T-helper 17 cell (primary cell): ENCODE measurements at places on chromosomes 13 and 19.

DNA sequence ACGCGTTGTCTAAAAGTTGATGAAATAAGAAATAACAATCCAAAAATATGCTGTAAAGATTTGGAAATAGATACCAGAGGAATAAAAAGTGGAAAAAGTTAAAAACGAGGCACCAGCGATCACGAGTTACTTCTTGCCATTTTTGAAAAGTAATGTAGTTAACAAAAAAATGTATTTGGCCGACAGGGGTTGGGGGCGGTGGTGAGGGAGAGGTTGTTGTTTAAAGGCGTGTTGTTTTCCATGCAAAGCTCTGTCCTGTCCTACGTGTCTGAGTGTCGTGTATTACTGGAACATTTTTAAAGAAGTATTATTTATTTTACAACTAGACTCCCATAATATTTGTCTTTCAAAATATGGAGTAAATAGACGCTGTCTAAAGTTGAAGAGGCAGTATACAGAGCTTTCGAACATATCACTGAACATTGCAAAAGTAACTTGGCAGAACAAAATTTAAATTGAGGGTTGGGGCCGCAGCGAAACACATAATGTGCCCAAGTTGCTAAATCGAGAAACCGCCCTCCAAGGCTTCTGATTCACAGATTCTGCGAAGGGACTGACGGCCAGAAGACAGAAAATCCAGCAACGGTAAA, 823 bp downstream of the FBXO17 start:
- no peak for DNase-seq

- DNase-seq, result no peak
These were observed 67.9 kb downstream of the PCCA start for GRCh38 chr13:100156788-100157187.

GRCh38 chr19:8340341-8341096, 2.5 kb downstream of the KANK3 start:
- DNase-seq, result no peak

DNA sequence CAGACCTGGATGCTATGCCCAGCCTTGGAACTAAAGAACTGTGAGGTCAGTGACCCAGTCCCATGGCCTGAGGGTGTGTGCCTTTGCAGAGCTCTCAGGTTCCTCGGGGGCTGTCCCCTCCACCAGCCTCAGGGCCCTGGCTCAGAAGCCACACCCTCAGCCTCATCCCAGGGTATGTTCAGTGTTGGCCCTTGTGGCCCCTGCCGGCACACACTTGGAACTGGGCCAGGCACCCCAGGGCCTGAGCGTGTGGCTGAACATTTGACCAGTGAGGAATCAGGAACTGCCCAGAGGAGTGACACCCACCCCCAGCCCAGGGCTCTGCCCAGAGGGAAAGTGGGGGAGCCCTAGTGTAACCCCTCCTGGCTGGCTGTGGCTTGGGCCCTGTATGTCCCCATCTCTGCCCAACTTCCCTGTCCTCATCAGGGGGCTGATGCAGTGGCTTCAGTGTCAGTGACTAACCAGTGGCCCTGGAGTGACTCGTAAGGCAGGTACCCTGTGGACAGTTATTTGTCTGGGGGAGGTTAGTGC, 10.0 kb downstream of the NKPD1 start:
- no peak for DNase-seq

DNA sequence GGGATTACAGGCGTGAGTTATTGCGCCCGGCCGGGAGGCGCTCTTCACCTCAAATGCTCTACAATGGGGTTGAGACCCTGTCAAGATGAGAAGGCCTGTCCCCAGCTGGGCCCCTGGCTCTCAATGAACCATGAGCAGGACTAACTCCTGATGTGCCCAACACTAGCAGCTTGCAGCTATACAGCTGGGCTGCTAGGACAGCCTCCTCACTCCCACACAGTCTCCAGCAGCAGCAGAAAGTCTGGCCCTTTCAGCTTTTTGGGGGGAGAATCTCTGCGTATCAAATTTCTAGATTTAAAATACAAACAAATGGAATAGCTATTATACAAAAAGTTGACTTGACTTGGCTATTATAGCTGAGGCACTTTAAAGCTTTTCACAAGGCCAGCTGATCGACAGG, 30.2 kb downstream of the TMTC4 start:
- DNase-seq, result no peak

DNA sequence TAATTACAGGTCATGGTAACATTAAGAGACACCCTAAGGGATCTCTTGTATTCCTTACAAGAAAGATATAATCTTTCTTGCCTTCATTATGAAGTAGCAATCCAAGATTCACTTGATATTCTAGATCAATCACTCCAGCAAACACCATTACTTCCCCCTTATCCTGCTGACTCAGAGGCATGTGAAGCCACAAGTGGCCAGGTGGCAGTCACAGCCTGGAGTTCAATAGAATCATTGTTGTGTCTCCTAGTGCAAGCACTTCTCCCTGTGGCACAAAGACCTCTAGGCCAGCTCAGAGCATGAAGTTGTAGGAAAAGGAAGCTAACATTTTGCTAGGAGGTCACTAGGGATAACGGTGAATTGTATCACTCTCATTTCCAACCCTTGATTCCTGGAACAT, 864.3 kb upstream of the ATXN8OS start:
- no peak for DNase-seq

DNA sequence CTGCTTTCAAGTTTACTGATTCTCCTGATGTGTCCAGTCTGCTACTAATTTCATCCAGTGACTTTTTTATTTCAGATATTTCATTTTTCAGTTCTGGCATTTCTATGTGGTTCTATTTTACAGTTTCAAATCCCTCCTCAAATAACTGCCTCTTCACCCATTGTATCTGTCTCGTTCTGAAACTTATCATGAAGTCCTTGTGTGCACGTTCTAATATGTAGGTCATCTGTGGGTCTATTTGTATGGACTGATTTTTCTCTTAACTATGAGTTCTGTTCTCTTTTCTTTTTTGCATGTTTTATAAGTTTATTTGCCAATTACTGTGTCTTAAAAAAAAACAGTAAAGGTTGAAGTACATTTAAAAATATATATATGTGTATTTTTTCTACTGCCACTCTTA, 43.3 kb downstream of the KCNC3 start:
- no peak for DNase-seq

GRCh38 chr13:71876648-71877255, 9.7 kb upstream of the DACH1 start:
- DNase-seq, result no peak

DNA sequence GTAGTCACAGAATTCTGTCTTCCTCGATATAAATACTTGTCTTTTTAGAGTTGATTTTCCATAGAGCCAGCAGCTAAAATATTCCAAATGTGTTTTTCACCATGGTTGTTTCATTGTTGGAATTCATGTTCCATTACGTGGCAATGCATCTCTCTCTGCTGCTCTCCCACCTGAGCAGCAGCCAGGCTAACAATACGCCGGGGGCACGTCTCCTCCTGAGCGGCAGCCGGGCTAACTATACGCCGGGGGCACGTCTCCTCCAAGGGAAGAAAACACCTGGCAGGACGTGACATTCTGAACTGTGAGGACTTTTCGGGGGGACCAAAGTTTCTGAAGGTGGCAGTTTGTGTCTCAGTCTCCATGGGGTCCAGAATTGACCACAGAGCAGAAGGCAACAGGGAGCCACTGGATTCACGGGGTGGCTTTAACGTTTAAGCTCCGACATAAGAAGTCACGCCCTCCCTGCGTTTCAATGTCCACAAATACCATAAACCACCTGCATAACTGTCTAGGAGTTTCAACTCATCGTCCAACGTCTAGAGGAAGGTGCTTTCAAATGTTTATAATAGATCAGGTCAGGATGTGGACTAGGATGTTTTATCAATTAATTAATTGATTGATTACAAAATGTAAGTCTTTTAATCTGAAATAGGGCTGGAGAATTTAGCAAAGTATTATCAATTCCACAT, 15.1 kb downstream of the PLPP2 start:
- no peak for DNase-seq

DNA sequence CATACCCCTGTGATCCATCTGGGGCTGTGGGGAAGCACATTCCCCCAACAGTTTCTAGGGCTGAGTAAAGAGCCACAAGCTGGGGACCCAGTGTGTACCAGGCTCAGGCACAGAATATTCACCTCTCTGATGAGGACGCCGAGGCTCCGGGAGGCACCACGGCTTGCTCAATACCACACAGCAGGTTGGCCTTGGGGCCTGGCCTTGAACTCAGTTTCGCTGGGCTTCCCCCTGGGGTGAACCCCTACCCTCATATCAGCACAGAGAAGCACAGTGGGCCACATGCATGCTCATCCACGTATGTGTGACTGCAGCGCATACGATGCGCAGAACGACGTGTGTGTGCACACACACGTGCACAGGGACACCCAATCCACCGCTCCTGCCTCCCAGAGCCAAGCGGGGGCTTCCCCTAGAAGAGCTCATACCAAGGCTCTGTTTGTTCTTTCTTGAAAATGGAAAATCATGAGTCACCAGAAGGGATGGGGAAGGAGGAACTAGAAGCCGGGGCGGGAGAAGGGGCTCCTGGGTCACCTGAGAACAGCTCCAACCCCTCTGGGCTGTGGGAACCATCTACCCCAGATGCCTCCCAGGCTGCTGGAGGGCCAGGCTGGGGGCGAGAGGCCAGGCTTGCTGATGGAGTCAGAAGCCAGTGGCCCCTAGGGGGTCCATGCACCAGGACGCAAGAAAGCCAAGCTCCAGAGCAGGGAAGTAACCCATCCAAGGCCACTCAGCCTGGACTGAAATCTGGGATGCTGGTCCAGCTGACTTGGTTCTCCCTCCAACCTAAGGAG, 4.9 kb upstream of the PDE4C start:
- DNase-seq, result no peak

DNA sequence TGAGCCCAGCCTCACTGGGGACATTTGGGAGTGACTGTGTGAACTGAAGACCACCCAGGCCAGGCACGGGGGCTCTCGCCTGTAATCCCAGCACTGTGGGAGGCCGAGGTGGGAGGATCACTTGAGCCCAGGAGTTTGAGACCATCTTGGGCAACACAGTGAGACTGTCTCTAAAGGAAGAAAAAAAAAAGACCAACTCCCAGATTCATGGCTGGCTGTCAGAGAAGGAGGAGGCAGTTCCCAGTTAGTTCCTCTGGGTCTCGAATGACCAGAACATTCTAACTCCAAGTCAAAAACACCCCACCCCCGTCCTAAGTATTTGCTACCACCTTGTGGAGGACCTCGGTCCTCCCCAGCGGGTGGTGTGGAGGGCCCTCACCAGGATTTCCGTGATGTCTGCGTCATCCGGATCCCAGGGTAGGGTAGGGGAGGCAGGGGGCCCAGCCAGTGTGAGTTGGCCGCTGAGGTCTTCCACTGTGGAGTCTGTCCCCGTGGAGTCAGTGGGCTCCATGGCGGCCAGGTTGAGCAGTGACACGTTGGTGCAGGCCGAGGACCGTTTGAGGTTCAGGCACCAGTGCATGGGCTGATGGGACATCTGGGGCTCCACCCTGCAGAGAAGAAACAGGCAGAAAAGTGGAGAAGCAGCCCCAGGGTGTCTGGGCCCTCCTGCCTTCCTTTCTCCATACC, 1.3 kb downstream of the TSKS start:
- no peak for DNase-seq

DNA sequence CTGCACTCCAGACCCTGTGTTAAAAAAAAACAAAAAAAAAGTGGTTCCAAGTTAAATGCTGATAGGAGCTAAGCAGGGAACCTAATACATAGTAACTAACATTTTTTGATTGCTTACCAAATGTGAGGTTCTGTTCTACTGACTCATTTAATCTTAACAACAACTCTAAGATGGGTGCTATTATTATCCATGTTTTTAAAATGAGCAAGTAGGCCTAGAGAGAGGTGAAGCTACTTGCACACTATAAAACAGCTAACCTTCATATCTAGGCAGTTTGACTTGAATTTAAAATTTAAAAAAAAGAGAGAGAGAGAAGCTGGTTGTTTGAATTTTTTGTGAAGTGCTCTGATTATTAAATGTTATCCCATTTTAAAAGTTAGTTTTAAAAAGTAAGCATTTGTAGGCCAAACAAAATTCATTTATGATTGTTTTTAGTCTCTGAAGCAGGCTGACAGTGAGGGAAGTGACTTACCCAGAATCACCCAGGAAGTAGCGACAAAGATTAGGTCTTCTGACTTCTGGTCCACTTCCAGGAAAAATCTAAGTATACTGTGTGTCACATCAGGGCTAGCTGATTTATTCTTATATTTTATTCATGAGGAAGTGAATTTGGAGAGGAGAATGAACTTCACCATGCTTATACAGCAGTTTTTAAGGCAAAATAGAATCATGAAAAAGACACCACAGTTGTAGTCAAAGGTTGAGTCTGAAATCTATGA, 2.4 kb downstream of the SIGLECL1 start:
- no peak for DNase-seq

DNA sequence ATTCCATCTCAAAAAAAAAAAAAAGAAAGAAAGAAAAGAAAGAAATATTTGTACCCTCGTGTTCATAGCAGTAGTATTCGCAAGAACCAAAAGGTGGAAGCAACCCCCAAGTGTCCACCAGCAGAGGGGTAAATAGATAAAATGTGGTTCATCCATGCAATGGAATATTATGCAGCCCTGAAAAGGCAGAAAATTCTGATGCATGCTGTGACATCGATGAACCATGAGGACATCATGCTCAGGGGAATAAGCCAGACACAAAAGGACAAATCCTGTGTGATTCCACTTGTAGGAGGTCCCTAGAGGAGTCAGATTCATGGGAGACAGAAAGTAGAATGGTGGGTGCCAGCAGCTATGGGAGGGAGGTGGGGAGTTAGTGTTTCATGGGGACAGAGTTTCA, 6.4 kb upstream of the LRRC8E start:
- no peak for DNase-seq

DNA sequence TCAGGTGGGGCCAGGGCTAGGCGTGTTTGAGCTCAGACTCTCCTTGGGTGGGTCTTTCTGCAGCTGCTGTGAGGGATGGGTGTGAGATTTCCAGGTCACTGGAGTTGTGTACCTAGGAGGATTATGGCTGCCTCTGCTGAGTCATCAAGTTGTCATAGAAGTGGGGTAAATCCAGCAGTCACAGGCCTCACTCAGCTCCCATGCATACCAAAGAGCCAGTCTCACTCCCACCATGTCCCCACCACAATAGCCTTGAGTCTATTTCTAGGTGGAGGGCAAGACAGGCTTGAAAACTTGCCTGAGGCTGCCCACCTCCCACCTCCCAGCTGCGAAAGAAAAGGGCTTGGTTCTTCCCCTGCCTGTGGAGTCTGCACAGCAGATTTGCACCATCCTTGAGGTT, 194.0 kb upstream of the PCDH17 start:
- DNase-seq, result no peak

DNA sequence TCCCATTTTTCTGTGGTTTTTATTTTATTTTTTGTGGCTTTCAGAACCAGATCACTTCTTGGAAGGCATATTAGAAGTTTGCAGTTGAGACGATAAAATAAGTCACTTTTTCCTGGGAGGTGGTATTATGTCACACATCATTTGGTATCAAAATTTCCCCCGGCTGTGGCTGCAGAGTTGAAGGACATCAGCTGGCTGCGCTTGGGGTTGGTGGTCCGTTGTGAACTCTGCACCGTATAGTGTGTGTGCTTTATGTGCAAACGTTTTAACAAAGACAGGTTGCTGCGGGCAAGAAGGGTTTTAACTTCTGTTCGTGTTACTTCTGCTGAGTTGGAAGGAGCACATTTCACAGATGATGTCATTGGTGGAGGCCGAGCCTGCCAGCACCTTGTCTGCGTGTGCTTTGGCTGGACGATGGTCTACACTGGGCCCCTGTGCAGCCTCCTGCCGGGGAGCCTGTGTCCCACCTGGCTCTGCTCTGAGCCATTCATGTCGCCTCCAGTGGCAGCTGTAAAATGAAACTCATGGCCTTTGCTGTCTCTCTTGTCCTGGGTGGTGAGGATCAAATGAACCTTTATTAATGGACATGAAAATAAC, 9.6 kb downstream of the ATP11A start:
- no peak for DNase-seq
